ENCODE measurements at places on chromosomes 5 and 9.

DNA sequence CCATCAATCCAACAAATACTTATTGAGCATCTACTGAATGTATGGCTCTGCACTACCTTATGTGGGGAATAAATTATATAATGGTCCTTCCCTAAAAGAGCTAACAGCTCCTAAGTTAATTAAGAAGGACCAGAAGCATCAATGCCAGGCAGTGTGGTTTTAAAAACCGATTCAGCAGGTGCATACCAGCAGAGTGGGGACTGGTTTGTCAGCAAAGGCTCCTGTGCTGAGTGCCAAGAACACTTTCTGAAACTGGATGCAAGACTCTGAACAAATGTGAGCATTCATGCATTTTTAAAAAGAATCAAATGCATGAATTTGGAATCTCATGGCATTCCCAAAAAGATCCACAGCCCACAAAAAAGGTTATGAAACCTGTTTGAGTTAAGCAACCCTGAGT lies 142.2 kb downstream of the AUH start:
- no peak for DNase-seq

DNA sequence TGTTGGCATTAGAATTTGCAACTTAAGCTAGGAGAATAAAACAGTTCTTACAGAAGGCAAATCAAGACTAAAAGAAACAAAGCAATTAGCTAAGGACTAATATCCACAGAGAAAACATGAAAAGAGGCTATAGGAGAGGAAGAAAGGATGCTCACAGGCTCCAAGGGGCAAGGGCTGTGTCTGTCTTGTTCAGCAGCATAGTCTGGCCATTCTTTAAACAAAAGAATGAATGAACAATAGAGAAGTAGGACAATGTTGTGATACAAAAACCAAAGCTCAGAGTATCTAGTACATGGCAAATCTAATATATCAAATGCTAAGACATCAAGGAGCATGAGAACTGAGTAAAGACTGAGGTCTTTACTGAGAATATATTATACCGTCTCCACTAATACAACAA lies 39.5 kb downstream of the PLPP1 start:
- no peak for DNase-seq

GRCh38 chr5:177997846-177998245 lies 1.8 kb upstream of the PROP1 start:
- no peak for DNase-seq

- no peak for DNase-seq
These were observed 66.2 kb downstream of the ACTBL2 start for GRCh38 chr5:57416278-57416994.

- no peak for DNase-seq
These were observed 463.7 kb downstream of the DNAH5 start for GRCh38 chr5:13480834-13481233.

GRCh38 chr5:11396917-11397316 lies 507.3 kb downstream of the CTNND2 start:
- no peak for DNase-seq

DNA sequence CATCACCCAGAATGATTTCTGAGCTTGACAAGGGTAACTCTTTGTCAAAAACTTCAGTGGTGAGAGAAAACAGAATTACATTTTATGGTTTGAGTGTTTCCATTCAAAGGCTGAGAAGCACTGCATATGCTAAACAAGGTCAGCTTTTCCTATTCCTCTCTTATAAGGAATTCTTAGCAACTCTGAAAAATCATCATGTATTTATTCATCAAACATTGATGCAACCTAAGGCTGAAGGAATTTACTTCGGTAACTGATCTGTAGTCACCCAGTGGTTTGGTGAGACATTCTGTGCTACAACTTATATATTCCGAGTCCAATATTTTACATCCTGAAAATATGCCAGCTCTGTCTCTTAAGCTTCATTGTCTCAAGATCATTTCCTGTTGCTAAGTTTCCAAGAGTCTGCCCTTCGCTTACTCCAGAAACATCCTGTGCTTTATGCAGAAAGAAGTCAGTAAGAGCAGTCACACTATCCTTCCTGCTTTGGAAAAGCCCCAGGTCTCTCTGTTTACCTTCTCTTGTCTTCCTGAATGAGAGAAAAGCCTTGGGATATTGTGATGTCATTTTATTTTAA lies 176.6 kb upstream of the TBCA start:
- DNase-seq: no peak

- DNase-seq: no peak
These were observed 9.1 kb downstream of the MAN1B1 start for GRCh38 chr9:137095664-137096517.

- DNase-seq: no peak
These were observed 42.7 kb downstream of the OR2V1 start for GRCh38 chr5:181088289-181088688.

DNA sequence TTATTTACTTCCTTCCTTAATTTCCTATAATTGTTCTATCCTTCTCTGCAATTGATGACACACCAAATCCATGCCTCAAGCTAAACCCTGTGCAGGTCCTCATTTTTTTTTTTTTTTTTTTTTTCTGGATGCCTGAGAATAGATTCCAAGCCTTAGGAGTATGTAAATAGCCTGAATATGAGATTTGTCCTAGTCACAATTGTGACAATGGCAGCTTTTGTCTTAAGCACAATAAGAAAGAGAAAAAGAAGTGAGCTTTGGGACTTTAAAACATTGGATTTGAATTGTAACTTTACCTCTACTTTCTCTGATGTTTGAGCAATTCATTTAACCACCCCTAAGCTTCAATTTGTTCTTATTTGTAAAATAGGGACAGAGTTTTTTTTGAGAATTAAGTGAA lies 280.5 kb downstream of the TUSC1 start:
- no peak for DNase-seq

GRCh38 chr9:91994422-91994821 lies 44.4 kb upstream of the ROR2 start:
- DNase-seq: no peak

DNA sequence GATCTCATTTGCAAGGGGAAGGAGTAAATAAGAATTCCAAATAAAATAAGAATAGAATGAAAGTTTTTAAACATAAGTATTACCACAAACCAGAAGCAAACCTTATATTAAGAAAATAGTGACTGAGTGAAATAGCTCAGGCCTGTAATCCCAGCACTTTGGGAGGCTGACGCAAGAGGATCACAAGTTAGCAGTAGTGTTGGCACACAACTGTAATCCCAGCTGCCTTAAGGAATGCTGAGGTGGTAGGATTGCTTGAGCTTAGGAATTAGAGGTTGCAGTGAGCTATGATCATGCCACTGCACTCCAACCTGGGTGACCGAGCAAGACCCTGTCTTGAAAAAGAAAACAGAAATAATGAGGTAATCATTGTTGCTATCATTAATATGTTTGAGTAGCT lies 47.0 kb downstream of the APC start:
- DNase-seq: no peak

- no peak for DNase-seq
These were observed 138.4 kb downstream of the EGFLAM start for GRCh38 chr5:38396766-38397165.

- no peak for DNase-seq
These were observed 24.9 kb downstream of the LPCAT1 start for GRCh38 chr5:1498623-1499416.

DNA sequence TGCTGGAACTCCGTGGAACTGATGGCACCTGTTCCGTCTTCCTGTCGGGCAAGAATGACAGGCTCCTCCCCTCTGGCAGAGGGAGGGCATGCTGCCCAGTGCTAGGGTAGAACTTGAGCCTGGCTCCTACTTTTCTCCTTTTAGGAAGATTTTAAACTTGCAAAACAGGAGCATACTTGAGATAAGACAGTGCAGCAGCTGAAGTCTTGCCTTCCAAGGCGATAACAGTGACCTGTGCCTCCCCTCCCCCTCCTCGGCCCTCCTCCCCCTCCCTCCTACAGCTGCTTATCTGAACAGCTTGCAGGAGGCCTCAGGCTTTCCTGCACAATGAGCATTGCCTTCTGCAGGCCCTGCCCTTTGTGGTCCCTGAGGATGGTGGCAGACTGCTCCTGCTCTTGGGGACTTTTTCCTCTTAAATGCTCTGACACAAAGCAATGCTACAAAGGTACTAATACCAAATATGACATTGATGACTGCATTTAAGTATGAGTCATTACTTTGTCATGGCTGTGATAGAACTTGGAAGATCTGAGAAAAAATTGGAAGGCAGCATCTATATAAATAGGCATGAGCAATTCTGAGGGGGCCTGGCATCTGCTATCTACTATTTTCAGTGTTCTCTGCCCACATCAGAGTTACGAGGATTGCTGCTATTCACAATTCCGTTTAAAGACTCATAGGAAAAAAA lies 2.0 kb downstream of the GADD45G start:
- DNase-seq: no peak

- no peak for DNase-seq
These were observed 385.3 kb upstream of the WWC1 start for GRCh38 chr5:167905919-167906853.

DNA sequence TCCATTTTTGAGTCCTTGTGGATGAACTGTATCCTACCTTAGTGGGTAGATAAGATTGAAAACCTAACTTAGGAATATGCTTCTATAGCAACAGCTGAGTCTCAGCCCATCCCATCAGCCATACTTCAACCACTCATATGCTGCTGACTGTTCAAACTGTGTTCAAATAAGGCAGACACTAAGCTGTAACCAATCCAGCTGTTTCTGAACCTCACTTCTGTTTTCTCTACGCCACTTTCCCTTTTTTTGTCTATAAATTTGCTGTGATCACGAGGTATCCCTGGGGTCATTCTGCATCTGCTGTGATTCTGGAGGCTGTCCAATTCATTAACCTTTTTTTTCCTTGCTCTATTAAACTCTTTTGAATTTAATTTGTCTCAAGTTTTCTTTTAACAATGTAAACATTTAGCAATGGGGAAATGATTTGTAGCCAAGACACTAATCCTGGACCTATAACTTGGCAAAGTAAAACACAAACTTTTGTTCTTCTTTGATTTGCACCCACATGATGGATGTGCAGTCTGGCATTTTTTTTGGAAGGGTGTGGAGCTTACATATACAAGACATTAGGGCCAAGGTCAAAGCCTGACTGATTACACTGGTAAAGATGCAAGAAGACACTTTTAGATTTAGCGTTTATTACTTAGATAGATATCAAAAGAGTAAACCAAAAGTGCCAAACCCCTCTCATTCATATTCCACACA lies 14.9 kb upstream of the SCGB3A2 start:
- DNase-seq: no peak

- no peak for DNase-seq
These were observed 119.1 kb upstream of the RASEF start for GRCh38 chr9:83182071-83182470.

DNA sequence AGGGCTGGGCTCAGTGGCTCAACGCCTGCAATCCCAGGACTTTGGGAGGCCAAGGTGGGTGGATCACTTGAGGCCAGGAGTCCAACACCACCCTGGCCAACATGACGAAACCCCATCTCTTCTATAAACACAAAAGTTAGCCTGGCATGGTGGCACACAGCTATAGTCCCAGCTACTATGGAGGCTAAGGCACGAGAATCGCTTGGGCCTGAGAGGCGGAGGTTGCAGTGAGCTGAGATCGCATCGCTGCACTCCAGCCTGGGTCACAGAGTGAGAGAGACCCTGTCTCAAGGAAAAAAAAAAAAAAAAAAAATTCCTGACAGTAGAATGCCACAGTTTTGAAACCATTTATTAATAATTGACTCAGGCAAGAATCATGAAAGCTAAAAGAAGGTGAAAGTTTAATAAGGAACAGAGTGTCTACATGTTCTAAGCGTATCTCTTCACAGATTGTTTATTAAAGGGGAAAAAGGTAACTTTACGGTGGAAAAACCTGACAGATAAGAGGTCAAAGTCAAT lies 5.7 kb upstream of the PTGR1 start:
- no peak for DNase-seq

GRCh38 chr5:50799596-50799995 lies 133.2 kb downstream of the PARP8 start:
- no peak for DNase-seq

DNA sequence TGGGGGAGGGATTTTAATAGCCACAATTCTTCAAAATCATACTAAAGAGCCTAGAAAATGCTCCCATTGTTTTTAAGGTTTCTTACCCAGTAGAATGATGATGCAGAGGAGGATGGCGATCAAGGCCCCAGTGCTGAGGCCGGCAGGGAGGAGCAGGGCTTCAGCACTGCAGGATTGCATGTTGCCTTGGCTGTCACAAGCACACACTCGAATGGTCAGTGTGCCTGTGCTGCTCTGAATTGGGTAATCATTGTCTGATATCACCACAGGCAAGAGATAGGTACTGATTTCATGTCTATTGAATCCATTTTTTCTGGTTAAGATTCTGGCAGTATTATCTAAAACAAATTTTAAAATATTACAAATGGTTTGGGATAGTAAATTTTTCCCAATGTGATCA lies 153.3 kb downstream of the CDH10 start:
- DNase-seq: no peak

DNA sequence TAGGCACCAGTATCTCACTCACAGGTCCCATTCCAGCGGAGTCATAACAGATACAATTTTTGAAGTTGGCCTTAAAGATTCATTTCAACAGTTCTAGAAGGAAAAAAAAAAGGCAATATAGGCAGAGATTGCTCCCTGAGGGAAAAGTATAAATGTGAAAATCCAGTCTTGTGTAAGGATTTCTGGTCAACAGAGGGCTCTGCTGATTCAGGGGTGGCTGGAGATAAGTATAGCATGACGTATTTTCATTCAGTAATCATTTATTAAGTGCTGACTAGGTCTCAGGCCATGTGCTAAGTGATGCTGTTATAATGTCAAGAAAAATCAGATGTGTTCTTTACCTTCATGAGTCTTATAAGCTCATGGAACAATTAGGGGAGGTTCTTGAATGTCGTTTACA lies 377.3 kb upstream of the MEF2C start:
- DNase-seq: no peak

All from H1 (cell line).